Astrocyte (in vitro differentiated cells and primary cell): ENCODE measurements at places on chromosomes 6 and 20. TPM values are rescaled to one million over a fixed set of nuclear protein-coding genes. Genes with fewer than 3 reads are reported as not detected.

The C4A gene
- total RNA-seq: 3.8 and 4.6 TPM in 2 replicates

DNA sequence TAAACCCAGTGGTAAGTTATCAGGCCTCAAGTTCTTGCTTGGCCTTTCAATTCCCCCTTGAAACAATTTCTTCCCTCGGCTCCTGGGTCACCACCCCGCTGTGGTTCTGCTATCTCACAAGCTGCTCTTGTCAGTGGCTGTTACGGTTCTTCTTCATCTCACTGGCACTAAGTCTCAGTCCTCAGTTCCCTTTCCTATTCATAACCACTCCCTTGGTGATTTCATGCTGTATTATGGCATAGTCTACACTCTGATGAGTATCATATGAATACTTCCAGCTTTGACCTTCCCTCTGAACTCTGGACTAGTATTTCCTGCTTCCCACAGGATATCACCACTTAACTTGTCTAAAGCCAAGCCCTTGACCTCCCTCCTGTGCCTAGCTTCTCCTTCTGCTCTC, 7.9 kb downstream of the TAAR1 start:
- no peaks in the 10 kb centered on the region for H3K36me3 ChIP-seq
- H3K27me3 ChIP-seq: peaks cover 3% of the 10 kb centered on the region
- no peak overlapping the region for H3K4me3 ChIP-seq

The MDFI gene
- 144 and 167 TPM in 2 replicates for total RNA-seq

DNA sequence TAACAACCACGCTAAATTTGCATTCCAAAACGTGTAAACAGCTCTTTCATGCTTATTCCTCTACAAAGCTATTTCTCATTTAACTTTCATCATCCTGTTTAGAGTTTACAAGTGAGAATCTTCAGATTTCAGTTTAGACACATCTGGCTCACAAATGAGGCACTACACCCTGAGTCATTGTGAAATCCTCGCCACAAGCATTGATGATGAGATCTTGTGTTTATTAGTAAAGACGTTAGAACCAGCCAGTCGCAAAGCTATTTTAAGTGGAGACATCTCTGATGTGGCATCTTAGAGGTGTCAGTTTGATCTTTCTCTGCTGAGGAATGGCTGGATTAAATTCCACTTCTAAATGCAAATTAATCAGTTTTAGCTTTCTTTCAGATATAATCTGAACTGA, 8.3 kb upstream of the ISM1 start:
- no peak for DNase-seq
- H3K27me3 ChIP-seq: peaks cover 30% of the 10 kb centered on the region
- H3K36me3 ChIP-seq: no peaks in the 10 kb centered on the region
- no peak overlapping the region for H3K27ac ChIP-seq

GRCh38 chr6:136720045-136720770, 72.1 kb downstream of the MAP3K5 start:
- no peaks in the 10 kb centered on the region for H3K4me1 ChIP-seq
- no peaks in the 10 kb centered on the region for H3K27me3 ChIP-seq
- H3K36me3 ChIP-seq: no peaks in the 10 kb centered on the region
- H3K4me3 ChIP-seq: no peak overlapping the region

The HCK gene
- total RNA-seq: 0.34 and 0.53 TPM in 2 replicates

- peaks cover 10% of the 10 kb centered on the region for H3K36me3 ChIP-seq
- H3K27ac ChIP-seq: no peak overlapping the region
- DNase-seq: peak; percentile 4
- no peaks in the 10 kb centered on the region for H3K27me3 ChIP-seq
- no peak overlapping the region for H3K4me3 ChIP-seq
These were observed 11.0 kb upstream of the SLC22A1 start for GRCh38 chr6:160110586-160111123.
